ENCODE measurements at places on chromosomes 5 and 9. TPM values are rescaled to one million over a fixed set of nuclear protein-coding genes. Genes with fewer than 3 reads are reported as not detected.

- H3K27ac ChIP-seq = no peak overlapping the region
- no peaks in the 10 kb centered on the region for H3K4me1 ChIP-seq
- no peaks in the 10 kb centered on the region for H3K27me3 ChIP-seq
- no peak for DNase-seq
Measured at GRCh38 chr5:68843624-68844364, 250.0 kb upstream of the SLC30A5 start.

MAML1 gene
- 34.0 TPM for total RNA-seq

- no peak for DNase-seq
- peaks cover 18% of the 10 kb centered on the region for H3K4me1 ChIP-seq
- H3K27me3 ChIP-seq = no peaks in the 10 kb centered on the region
- H3K27ac ChIP-seq = no peak overlapping the region
- H3K36me3 ChIP-seq = no peaks in the 10 kb centered on the region
- no peak overlapping the region for H3K4me3 ChIP-seq
Measured at GRCh38 chr9:88536951-88537760, 2.2 kb downstream of the NXNL2 start.

GRCh38 chr5:9512457-9512856, 33.4 kb downstream of the SEMA5A start:
- H3K27ac ChIP-seq = no peak overlapping the region
- no peaks in the 10 kb centered on the region for H3K36me3 ChIP-seq
- H3K4me1 ChIP-seq = no peaks in the 10 kb centered on the region
- no peaks in the 10 kb centered on the region for H3K27me3 ChIP-seq

DNA sequence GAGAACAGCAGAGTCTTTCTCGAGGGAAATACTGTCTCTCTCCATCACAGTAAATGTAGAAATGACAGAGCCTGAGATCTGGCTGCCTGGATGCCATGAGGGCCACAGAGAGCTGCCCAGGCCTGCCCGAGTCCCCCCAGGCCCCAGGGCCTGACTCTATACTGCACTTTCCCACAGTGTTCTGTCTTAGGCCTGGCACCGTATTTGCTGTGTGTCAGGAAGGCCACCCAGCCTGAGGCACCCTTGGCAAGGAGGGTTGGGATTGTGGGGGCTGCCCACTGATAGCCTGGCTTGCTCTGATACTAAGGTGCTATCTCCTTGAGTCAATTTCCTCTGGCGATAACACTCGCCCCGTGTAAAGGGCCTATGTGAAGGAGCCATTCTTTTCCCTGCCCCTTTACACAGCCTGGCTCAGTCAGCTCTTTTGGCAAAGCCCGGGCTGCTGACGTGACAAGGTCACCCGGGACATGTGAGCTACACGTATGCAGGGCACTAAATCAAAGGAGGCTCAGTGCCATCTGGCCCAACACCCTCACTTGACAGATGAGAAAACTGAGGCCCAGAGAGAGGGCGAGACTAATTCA, 630.1 kb upstream of the KLF4 start:
- no peaks in the 10 kb centered on the region for H3K36me3 ChIP-seq
- no peak for DNase-seq
- no peaks in the 10 kb centered on the region for H3K27me3 ChIP-seq
- no peak overlapping the region for H3K4me3 ChIP-seq

DNA sequence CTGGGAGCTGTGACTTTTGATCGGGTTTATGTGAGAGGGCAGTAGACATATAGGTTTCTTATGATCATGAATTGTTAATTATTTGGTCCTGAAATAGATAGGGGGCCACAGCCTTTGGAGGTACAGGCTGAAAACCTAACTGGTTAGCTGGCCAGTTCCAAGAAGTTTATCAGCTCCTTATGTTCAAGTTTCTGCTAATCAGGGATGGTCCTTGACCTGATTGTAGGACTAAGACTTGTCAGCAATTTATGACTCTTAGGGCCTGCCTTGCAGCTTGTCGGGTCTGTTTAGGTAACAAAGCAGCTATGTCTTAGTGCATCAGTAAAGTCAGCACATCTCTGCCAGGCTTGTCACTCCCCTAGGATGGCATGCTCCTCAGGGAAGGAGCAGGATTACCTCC, 151.8 kb upstream of the RUSC2 start:
- H3K27me3 ChIP-seq = no peaks in the 10 kb centered on the region
- H3K4me3 ChIP-seq = no peak overlapping the region
- H3K4me1 ChIP-seq = no peaks in the 10 kb centered on the region
- no peak for DNase-seq

IFNA21 gene
- total RNA-seq = not detected

FOXD4L4 gene
- total RNA-seq = 0.53 TPM

GRCh38 chr9:6171667-6172066, 43.9 kb upstream of the IL33 start:
- no peak overlapping the region for H3K4me3 ChIP-seq
- H3K27me3 ChIP-seq = no peaks in the 10 kb centered on the region
- no peak overlapping the region for H3K27ac ChIP-seq
- H3K36me3 ChIP-seq = no peaks in the 10 kb centered on the region
- DNase-seq = no peak
- H3K4me1 ChIP-seq = no peaks in the 10 kb centered on the region

GZMA gene
- not detected for total RNA-seq

DNA sequence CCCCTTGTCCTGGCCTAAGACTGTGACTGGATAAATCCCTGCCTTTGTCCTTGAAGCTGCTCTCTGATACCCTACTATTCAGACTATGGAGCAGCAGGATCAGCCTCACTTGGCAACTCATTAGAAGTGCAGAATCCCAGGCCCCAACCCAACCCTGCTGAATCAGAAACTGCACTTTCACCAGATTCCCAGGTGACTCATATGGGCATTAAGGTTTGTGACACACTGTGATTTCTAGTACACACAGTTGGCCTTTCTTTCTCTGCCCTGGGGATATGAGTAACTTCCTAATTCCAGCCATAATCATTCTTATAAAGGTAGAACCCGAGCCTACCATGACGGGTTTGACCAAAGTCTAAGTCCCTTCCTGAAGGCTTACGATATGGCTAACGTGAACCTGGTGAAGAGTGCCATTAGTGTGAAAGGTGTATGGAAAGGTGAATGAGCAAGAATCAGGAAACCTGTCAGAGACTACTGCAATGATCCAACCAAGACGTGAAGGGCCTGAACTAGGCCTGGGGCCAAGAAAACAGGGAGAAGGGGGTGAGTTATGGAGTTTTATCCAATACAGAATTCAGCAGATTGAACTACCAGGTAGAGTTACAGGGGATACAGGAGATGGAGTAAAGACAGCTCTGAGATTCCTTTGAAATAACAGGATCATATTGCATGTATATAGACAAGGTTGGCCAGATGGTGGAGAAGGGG, 533.0 kb downstream of the BNC2 start:
- H3K27me3 ChIP-seq = no peaks in the 10 kb centered on the region
- peak overlapping the region; percentile 44 for H3K4me3 ChIP-seq
- H3K36me3 ChIP-seq = no peaks in the 10 kb centered on the region
- peaks cover 51% of the 10 kb centered on the region for H3K4me1 ChIP-seq
- H3K27ac ChIP-seq = peak overlapping the region; percentile 100

FBXO4 gene
- total RNA-seq = 27.8 TPM

DNA sequence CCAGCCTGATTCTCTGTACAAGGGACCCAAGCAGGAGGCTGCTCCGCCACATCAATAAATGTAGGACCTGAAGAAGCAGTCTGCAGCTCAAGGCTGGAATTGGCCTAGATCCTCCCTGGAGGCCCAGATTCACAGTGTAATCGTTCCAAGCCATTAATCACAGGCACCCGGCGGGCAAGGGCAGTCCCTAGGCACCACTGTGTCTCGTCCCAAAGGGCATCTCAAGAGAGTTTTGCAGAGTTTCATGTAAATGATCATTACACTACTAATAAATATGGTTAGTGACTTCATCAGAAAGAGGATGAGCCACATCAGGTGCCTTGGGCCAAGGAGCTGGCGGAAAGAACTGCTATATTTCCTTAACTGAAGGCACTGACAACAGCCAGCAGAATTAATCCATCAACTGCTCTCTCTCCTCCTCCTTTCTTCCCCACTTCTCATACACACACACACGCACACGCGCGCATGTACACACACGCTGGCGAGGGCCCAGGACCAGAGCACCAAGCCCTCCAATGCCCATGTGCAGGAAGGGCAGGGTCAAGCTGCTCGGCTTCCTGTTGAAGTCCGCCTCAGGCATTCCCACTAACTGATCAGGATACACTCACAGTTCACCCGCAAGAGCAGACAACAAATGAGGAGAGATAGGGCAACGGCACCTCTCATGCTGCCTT, 33.9 kb downstream of the GNAQ start:
- H3K4me1 ChIP-seq = peaks cover 9% of the 10 kb centered on the region
- DNase-seq = no peak
- no peaks in the 10 kb centered on the region for H3K27me3 ChIP-seq
- H3K36me3 ChIP-seq = no peaks in the 10 kb centered on the region

GPX8 gene
- total RNA-seq = 40.2 TPM

DNA sequence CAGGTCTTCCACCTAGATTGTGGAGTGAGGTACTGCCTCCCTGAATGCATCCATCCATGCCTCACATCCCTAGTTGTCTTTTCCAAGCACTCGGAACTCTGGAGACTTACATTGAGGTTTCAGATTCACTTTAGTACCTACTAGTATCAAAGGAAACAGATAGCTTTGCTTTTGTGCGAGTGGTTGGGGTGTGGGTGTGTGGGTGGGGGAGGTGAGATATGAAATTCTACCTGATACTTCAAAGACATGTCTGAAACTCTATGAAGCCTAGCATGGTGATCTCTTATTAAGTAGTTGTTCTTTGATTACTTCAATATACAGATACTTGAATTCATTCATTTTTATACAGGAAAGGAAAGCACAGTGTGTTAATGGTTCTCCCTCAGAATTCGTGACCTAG, 64.4 kb downstream of the MCCC2 start:
- H3K36me3 ChIP-seq = peaks cover 16% of the 10 kb centered on the region
- no peaks in the 10 kb centered on the region for H3K27me3 ChIP-seq
- H3K4me3 ChIP-seq = no peak overlapping the region
- H3K4me1 ChIP-seq = no peaks in the 10 kb centered on the region

DNA sequence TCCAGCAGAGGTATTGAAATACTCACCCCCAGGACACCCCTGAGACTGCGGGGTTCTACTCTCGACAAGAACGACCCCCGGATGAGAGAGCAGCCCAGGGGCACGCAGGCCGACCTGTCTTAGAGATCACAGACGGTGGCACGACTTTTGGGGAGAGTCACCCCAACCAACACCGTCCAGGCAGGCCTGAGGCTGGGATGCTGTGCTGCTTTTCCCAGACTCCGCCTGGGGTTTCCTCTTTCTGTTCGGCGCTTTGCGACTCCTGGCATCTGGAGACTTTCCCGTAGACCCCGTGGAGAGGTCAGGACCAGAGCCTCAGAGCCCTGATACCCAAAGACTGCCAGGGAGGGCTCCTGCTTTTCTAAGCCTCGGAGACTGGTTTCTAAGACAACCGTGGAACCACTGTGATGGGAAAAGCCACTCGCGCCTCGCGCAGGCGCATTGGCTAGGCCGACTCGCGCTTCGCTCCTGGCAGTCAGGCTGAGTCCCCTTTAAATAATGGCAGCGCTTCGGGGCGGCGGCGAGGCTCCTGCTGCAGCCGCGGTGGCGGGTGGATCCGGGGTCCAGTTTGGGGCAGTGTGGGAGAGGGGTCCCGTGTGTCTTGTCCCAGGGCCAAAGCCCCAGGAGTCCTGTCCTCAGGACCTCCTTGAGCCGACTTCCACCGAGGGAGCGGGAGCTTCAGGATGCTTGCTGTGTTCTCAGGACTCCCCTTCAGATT, 484.0 kb downstream of the SPATA31A7 start:
- H3K36me3 ChIP-seq = no peaks in the 10 kb centered on the region
- DNase-seq = no peak
- H3K4me1 ChIP-seq = no peaks in the 10 kb centered on the region
- no peak overlapping the region for H3K4me3 ChIP-seq
- no peak overlapping the region for H3K27ac ChIP-seq

ACTBL2 gene
- 1.5 TPM for total RNA-seq

FCN1 gene
- total RNA-seq = not detected

DNA sequence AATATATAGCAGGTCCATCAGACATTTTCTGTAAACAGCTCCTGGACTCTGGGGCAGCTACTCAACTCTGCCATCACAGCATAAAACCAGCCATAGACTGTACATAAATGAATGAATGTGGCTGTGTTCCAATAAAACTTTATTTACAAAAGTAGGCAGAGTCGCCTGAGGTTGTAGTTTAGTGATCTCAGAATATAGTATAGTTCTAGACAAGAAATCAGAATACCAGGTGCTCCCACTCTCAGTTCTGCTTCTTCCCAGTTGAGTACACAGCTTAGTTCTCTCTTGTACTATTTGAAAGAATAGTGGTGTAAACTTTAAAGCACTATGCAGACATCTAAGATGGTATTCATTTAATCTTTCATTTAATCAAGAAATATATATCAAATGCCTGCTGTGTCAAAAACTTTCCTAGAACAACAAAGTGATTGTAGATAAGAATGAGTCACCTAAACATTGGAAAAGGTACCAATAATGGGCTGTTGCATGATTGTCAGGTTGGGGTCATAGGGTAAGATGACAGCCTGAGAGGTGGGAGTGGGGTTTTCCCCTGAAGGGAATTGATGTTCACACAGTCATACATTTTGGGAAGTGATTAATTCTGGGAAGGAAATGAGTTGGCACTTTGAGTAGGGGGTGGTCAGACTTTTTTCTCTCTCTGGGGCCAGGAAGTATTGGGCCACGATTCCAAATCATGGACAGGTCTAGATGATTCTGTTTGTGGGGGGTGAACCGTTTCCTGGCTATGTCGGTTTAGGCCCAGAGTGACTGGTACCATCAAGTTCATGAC, 37.0 kb downstream of the TNFSF8 start:
- DNase-seq = no peak
- H3K4me3 ChIP-seq = no peak overlapping the region
- no peaks in the 10 kb centered on the region for H3K27me3 ChIP-seq
- H3K27ac ChIP-seq = peak overlapping the region; percentile 88

- no peaks in the 10 kb centered on the region for H3K36me3 ChIP-seq
- H3K27me3 ChIP-seq = no peaks in the 10 kb centered on the region
- no peak overlapping the region for H3K27ac ChIP-seq
Measured at GRCh38 chr9:112898872-112899311, 8.2 kb upstream of the SLC46A2 start.

ELOVL7 gene
- total RNA-seq = 24.3 TPM

- no peak for DNase-seq
- no peak overlapping the region for H3K27ac ChIP-seq
- no peak overlapping the region for H3K4me3 ChIP-seq
- H3K27me3 ChIP-seq = no peaks in the 10 kb centered on the region
- H3K36me3 ChIP-seq = no peaks in the 10 kb centered on the region
- no peaks in the 10 kb centered on the region for H3K4me1 ChIP-seq
Measured at GRCh38 chr9:106035806-106036205, 341.5 kb downstream of the TMEM38B start.

PCDHB16 gene
- not detected for total RNA-seq

GRCh38 chr9:90827181-90827871, 25.7 kb downstream of the SYK start:
- no peak overlapping the region for H3K4me3 ChIP-seq
- 0 out of 2 replicates have a peak, but pooled peaks cover 3% of the 10 kb centered on the region for H3K36me3 ChIP-seq
- no peak for DNase-seq
- H3K4me1 ChIP-seq = no peaks in the 10 kb centered on the region

POLR3G gene
- 4.4 TPM for total RNA-seq

GRCh38 chr9:27165670-27166069, 56.6 kb downstream of the TEK start:
- H3K4me1 ChIP-seq = no peaks in the 10 kb centered on the region
- no peak for DNase-seq
- H3K36me3 ChIP-seq = no peaks in the 10 kb centered on the region
- H3K27me3 ChIP-seq = no peaks in the 10 kb centered on the region
- no peak overlapping the region for H3K4me3 ChIP-seq

- no peaks in the 10 kb centered on the region for H3K27me3 ChIP-seq
- no peaks in the 10 kb centered on the region for H3K36me3 ChIP-seq
- no peak for DNase-seq
- H3K4me3 ChIP-seq = no peak overlapping the region
- H3K4me1 ChIP-seq = no peaks in the 10 kb centered on the region
Measured at GRCh38 chr5:76479973-76480667, 77.0 kb downstream of the IQGAP2 start.
